ENCODE measurements at places on chromosomes 13 and 19. TPM values are rescaled to one million over a fixed set of nuclear protein-coding genes. Genes with fewer than 3 reads are reported as not detected.

DNA sequence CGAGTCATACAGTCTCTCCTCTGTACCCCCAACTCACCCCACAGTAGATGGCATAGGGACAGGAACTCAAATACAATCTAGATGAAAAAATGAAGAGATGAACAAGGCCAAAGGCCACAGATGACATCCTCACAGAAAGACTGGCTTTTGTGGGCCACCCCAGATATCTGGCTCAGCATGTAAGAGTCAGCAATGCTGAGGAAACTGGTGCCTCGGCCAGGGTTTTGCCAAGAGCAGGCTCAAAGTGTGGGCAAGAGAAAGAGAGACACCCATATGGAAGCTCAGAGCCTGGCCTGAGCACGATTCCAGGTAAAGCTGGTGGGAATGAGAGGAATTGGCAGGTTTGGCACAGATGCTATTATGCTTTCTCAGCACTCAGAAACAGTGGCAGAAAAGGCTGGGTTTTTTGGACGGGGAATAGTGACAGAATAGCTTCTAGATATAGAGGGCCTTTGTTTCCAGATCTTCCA, 460.6 kb downstream of the FOXO1 start:
- H3K36me3 ChIP-seq, result no peaks in the 10 kb centered on the region
- H3K27ac ChIP-seq, result no peak overlapping the region
- no peaks in the 10 kb centered on the region for H3K27me3 ChIP-seq
- no peaks in the 10 kb centered on the region for H3K4me1 ChIP-seq
- H3K4me3 ChIP-seq, result no peak overlapping the region

Gene CCDC169
- 4.7 TPM for total RNA-seq

DNA sequence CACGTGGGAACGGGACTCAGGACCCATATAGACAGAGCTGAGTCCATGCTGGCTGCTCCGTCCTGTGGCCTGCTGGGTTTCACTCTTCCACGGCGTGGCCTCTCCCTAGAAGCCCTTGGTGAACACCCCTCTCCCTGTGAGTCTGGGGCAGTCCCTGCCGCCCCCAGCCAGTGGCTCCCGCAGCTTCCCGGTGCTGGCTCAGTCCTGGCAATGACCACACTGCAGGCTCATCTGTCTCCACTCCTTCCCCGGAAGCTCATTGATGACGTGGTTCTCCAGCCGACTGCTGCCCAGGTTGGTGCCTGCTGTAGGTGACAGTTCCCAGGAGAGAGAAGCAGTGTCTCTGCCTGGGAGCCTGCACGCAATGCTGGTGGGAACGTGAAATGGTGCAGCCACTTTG, 2.1 kb upstream of the TEX29 start:
- no peaks in the 10 kb centered on the region for H3K36me3 ChIP-seq
- no peaks in the 10 kb centered on the region for H3K27me3 ChIP-seq
- no peak overlapping the region for H3K27ac ChIP-seq
- no peaks in the 10 kb centered on the region for H3K4me1 ChIP-seq

Gene NUDT15
- 4.2 TPM for total RNA-seq

- H3K27me3 ChIP-seq, result no peaks in the 10 kb centered on the region
- H3K4me1 ChIP-seq, result peaks cover 11% of the 10 kb centered on the region
- H3K4me3 ChIP-seq, result no peak overlapping the region
These were observed 1.3 kb downstream of the CCDC159 start for GRCh38 chr19:11347546-11348039.

Gene CYP2F1
- total RNA-seq, result not detected

Gene CYP4F12
- total RNA-seq, result 17.2 TPM

DNA sequence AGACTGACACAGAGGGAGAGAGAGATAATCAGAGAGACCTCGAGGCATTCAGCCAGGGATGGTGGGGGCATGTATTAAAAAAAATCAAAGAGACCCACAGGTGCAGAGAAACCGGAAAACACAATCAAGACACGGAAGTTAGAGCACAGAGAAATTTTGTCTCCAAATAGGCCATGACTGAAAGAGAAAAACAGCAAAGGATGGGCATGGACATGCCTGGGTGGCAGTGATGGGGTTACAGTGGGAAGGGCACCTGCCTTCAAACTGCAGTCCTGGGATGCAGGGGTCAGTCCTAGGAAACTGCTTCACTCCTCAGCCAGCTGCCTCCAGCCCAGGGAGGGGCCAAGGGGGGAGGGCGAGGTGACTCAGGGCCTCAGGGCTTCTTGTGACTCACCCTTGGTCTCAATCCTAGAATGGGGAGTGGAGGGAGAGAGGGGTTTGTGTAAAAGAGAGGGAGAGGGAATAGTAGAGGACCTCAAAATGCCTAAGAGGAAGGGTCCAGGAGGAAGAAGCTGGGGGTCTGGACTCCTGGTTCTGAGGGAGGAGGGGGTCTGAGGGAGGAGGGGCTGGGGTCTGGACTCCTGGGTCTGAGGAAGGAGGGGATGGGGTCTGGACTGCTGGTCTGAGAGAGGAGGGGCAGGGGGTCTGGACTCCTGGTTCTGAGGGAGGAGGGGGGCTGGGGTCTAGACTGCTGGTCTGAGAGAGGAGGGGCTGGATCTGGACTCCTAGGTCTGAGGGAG, 3.6 kb upstream of the KCNN4 start:
- no peaks in the 10 kb centered on the region for H3K4me1 ChIP-seq
- no peak overlapping the region for H3K4me3 ChIP-seq
- no peak overlapping the region for H3K27ac ChIP-seq
- H3K27me3 ChIP-seq, result no peaks in the 10 kb centered on the region
- DNase-seq, result peak; percentile 79
- H3K36me3 ChIP-seq, result no peaks in the 10 kb centered on the region

GRCh38 chr19:31350033-31350692, 927 bp upstream of the TSHZ3 start:
- H3K27me3 ChIP-seq, result no peaks in the 10 kb centered on the region
- peak overlapping the region; percentile 90 for H3K27ac ChIP-seq
- H3K36me3 ChIP-seq, result no peaks in the 10 kb centered on the region
- peak overlapping the region; percentile 88 for H3K4me3 ChIP-seq
- DNase-seq, result no peak
- H3K4me1 ChIP-seq, result peaks cover 7% of the 10 kb centered on the region

Gene KLK12
- not detected for total RNA-seq

DNA sequence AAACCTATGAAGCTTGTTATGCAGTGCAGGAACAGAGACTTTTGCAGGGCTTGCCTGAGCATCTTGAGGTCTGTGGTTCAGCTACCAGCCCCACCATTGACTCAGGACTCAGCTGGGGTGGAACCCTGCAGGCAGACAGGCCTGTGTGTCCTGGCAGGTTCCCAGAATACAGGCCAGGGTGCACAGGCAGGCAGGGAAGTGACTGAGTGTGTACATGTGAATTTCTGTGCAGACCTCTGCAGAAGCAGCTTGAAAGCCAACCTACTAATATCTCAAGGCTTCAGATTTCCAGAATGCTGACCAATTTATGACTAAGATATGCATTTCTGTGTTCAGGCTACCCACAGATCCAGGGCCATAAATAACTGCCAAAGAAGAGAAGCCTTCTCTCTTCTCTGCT, 254.4 kb downstream of the DLEU7 start:
- H3K4me3 ChIP-seq, result no peak overlapping the region
- no peak for DNase-seq
- no peaks in the 10 kb centered on the region for H3K27me3 ChIP-seq
- H3K4me1 ChIP-seq, result no peaks in the 10 kb centered on the region

- H3K4me1 ChIP-seq, result no peaks in the 10 kb centered on the region
- no peak overlapping the region for H3K4me3 ChIP-seq
- H3K27me3 ChIP-seq, result no peaks in the 10 kb centered on the region
- no peaks in the 10 kb centered on the region for H3K36me3 ChIP-seq
These were observed 493.3 kb downstream of the LMO7 start for GRCh38 chr13:76129305-76130000.

Gene AMER2
- not detected for total RNA-seq

Gene SGCG
- not detected for total RNA-seq

DNA sequence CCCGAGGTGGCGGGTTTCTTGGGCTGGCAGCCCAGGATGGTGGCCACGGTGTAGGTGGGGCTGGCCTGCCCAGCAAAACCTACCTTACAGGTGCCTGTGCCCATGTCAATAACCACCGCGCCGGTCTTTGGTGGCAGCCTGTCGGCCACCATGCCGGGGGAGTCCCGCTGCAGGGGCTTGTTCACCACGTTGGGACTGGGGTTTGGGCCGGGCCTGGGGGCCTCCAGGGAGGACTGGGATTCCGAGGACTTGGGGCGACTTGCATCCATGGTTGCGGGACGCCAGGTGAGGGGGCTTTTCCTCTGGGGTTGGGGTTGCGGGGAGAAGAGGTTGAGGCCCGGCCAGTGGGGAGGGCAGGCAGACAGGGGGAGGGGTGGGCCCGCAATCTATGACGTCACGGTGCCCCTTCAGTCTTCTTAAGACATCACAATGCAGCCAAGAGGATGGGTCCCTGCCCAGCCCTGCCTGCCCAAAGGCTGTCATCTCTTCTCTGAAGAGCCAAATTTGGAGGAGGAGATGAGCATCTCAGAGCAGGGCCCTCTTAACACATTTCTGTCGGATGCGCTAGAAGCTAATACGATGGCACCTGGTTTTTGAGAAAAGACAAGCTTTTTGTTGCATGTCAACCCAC, at the start of gene ACTL9:
Gene ACTL9, minus strand, starts transcription at position 363 of the 631 bp plus-strand sequence. Its CDS starts 94 bp downstream, at position 269.
- no peaks in the 10 kb centered on the region for H3K27me3 ChIP-seq
- H3K4me1 ChIP-seq, result no peaks in the 10 kb centered on the region
- no peak for DNase-seq

DNA sequence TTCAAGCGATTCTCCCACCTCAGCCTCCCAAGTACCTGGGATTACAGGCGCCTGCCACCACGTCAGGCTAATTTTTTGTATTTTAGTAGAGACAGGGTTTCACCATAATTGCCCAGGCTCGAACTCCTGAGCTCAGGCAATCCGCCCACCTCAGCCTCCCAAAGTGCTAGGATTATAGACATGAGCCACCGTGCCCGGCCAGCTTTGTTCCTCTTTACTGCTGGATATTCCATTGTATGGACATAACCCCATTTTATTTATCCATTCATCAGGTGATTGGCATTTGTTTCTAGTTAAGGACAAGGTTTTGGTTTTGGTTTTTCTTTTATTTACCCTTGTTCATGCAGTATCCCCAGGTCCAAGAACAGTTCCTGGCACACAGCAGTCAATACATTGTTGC, 4.1 kb upstream of the RPS9 start:
- no peaks in the 10 kb centered on the region for H3K27me3 ChIP-seq

Gene PABPC3
- not detected for total RNA-seq
